Caco-2 (cell line): ENCODE measurements at places on chromosomes 3 and 15. TPM values are rescaled to one million over a fixed set of nuclear protein-coding genes. Genes with fewer than 3 reads are reported as not detected.

- no peak overlapping the region for H3K4me3 ChIP-seq
- H3K36me3 ChIP-seq = no peaks in the 10 kb centered on the region
- DNase-seq = no peak
- no peaks in the 10 kb centered on the region for H3K4me1 ChIP-seq
- no peak overlapping the region for H3K27ac ChIP-seq
These were observed 55.1 kb downstream of the CD47 start for GRCh38 chr3:108035751-108036150.

- H3K27me3 ChIP-seq = peaks cover 3% of the 10 kb centered on the region
- H3K4me3 ChIP-seq = no peak overlapping the region
- DNase-seq = no peak
- no peaks in the 10 kb centered on the region for H3K36me3 ChIP-seq
These were observed 1.9 kb downstream of the SYN2 start for GRCh38 chr3:12005951-12006625.

The CCR8 gene
- not detected in 2 replicates for total RNA-seq

- no peaks in the 10 kb centered on the region for H3K27me3 ChIP-seq
- no peak for DNase-seq
- H3K4me3 ChIP-seq = no peak overlapping the region
- no peaks in the 10 kb centered on the region for H3K4me1 ChIP-seq
- H3K27ac ChIP-seq = no peak overlapping the region
These were observed 17.5 kb upstream of the ALPK3 start for GRCh38 chr15:84799511-84800187.

The MYD88 gene
- 21.2 and 22.3 TPM in 2 replicates for total RNA-seq

DNA sequence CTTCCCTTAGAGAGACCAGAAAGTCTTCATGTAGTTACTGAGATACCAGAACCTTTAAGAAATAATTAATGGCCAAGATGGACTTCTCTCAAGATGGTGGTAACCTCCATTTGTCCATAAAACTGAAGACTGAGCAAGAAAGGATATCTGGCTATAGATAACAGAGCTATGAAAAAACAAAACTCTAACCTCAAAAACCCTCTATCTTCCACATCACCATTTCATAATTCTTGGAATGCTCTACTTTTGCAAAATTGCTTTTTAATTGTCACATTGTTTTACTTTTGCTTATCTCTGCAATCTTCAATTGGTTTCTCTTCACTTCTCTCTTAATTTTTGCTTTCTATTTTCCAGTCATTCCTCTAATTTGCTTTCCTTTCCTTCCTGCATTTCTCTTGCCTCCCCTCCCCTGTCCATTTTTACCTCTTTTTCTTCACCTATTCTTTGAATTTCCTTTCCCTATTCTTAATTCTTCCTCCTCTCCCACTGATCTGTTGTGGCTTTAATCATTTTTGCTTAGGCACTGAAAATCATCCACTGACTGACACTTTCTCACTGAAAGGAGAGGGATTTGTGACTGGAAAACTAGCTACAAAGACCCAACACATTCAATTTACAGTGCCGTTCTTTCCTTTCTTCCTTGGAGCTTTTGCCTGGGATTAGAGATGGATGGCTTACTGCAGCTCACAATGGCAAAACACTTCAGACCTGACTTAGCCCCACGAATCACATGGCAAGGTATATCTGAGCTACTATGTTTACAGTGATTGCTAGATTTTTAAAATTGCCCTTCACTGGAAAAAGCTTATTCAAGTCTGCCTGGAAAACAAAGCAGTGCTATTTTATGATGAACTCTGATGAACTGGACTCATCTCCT lies 242.8 kb downstream of the CHST2 start:
- no peaks in the 10 kb centered on the region for H3K27me3 ChIP-seq
- H3K4me3 ChIP-seq = no peak overlapping the region
- no peak for DNase-seq
- H3K4me1 ChIP-seq = no peaks in the 10 kb centered on the region
- no peaks in the 10 kb centered on the region for H3K36me3 ChIP-seq

DNA sequence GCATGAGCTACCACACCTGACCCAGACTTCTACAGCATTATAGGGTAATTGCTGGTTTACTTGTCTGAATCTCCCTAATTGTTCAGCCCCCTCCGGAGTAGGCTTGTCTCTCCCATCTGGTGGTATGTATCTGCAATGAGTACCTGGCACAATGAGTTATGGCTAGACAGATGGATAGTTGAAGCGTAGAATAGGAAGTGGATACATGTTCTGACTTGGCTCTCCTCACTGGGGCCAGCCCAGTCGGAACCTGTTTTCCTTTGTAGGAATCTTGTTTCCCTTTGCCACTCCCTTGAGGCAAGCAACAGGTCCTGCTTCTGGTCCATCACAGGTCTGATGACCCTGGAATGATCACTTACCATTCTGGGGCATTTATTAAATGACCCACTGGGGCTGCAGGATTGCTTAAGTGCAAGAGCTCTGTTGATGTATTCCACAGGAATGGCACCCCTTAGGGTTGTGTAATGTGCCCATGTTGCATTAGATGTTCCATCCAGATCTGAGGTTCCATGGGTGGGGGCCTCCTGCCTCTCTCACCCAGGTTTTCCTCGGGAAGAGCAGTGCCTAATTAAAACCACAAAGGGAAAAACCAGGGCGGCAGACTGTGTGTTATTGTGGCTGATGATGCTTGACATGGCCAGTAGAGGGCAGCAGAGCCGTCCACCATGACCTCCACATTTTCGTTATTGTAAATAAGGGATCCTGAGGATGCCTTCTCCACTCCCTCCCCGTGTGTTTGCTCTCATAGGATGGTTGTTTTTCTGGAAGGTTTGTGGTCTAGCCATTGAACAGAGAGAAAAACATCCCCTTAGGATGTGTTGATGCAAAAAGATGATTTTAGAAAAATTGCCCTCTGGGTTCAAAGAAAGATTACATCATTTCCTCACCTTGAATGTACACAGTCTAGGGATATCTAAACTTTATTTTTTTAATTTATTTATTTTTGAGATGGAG lies 58.0 kb downstream of the CMTM8 start:
- H3K27me3 ChIP-seq = no peaks in the 10 kb centered on the region
- peaks cover 47% of the 10 kb centered on the region for H3K4me1 ChIP-seq
- no peak overlapping the region for H3K4me3 ChIP-seq
- peak overlapping the region; percentile 33 for H3K27ac ChIP-seq
- no peaks in the 10 kb centered on the region for H3K36me3 ChIP-seq

GRCh38 chr3:47423548-47424145 lies 42.8 kb downstream of the PTPN23 start:
- H3K36me3 ChIP-seq = peaks cover 16% of the 10 kb centered on the region
- H3K27ac ChIP-seq = no peak overlapping the region
- no peak for DNase-seq
- no peaks in the 10 kb centered on the region for H3K27me3 ChIP-seq
- no peak overlapping the region for H3K4me3 ChIP-seq

DNA sequence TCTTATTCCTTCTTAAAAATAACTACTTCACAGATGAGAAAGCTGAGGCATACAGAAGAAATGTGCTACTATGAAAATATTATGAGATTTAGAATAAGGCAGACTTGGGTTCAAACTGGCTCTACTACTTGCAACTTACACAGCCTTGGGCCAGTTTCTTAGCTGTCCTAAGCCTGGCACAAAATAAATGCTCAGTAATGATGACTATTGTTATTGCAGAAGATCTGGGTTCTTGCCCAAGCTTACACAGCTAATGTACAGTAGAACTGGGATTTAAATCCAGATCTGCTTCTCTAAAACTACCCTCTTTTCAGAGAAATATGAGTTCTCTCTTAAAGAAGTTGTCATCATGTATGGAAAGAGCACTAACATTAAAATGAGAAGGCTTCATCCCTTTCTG lies 228.2 kb upstream of the TPRG1 start:
- DNase-seq = no peak
- no peaks in the 10 kb centered on the region for H3K27me3 ChIP-seq
- no peaks in the 10 kb centered on the region for H3K36me3 ChIP-seq
- H3K4me3 ChIP-seq = no peak overlapping the region

The EFHB gene
- 0.39 and 1.4 TPM in 2 replicates for total RNA-seq

GRCh38 chr3:30658328-30659052 lies 52.1 kb downstream of the TGFBR2 start:
- peaks cover 49% of the 10 kb centered on the region for H3K4me1 ChIP-seq
- H3K36me3 ChIP-seq = peaks cover 8% of the 10 kb centered on the region
- peak overlapping the region; percentile 46 for H3K27ac ChIP-seq
- no peak for DNase-seq
- no peak overlapping the region for H3K4me3 ChIP-seq

The MINAR1 gene
- total RNA-seq = 0.34 and 0.49 TPM in 2 replicates

GRCh38 chr3:11045536-11045935 lies 53.0 kb downstream of the SLC6A1 start:
- H3K4me1 ChIP-seq = no peaks in the 10 kb centered on the region
- no peaks in the 10 kb centered on the region for H3K36me3 ChIP-seq
- no peak for DNase-seq
- H3K4me3 ChIP-seq = no peak overlapping the region
- no peaks in the 10 kb centered on the region for H3K27me3 ChIP-seq

DNA sequence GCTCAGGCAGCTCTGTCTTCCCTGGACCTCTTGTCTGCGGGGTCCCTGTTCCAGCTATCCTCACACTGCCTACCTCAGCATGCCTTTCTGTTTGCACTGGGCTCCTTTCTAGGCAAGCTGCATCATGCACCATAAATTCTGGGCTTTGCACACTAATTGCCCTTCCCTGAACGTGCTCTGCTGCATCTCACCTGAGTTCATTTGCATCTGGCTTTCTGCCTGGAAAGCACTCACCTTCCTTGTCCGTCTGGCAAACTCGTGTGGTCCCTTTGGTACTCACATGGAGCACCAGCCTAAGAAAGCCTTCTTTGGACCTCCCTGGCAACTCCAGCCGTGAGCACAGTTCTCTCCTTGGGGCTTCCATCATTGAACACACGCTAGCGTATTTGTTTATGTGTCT lies 365.6 kb downstream of the SV2B start:
- no peak overlapping the region for H3K4me3 ChIP-seq
- no peaks in the 10 kb centered on the region for H3K4me1 ChIP-seq
- H3K36me3 ChIP-seq = no peaks in the 10 kb centered on the region
- no peak overlapping the region for H3K27ac ChIP-seq

DNA sequence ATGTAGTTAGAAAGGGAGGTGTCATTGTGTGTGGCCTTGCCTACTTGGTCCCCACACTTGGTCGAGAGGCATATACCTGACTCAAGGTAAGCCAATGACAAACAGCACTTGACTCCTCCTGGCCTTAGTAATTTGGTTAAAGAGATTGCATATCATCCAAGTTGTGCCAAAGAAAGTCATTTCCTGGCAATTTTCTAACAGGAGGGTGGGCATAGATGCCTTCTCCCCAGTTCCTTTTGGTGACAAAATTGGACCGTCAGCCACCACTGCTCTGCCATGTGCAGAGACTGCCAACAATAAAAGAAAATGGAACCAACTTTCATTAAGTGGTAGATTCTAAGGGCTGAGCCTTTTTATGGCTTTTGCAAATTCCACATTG lies 7.9 kb upstream of the LEKR1 start:
- H3K36me3 ChIP-seq = no peaks in the 10 kb centered on the region
- no peaks in the 10 kb centered on the region for H3K27me3 ChIP-seq
- H3K27ac ChIP-seq = peak overlapping the region; percentile 91
- no peak overlapping the region for H3K4me3 ChIP-seq

DNA sequence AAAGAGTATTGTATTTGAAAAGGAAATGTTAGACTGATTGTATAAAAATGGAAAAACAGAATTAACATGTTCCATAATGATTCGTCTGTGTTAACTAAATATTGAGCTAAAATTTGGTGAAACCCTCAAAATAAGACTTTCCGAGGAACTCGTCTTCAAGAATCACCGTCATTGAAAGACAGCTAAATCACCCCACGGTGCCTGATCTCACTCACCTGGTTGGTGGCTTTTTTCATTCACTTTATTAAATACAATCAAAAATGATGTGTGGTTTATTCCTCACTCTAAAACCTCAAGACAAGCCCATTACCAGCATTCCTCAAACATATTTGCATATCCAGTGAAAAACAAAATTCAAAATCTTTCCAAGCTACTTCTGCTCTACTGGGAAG lies 153.9 kb downstream of the FOXP1 start:
- no peaks in the 10 kb centered on the region; the same call in 1 of the 2 replicates for H3K4me1 ChIP-seq
- H3K4me3 ChIP-seq = no peak overlapping the region
- H3K27ac ChIP-seq = no peak overlapping the region
- H3K27me3 ChIP-seq = no peaks in the 10 kb centered on the region

GRCh38 chr3:14861446-14862302 lies 42.9 kb downstream of the FGD5 start:
- H3K27ac ChIP-seq = no peak overlapping the region
- H3K4me3 ChIP-seq = no peak overlapping the region
- no peak for DNase-seq
- no peaks in the 10 kb centered on the region for H3K4me1 ChIP-seq
- H3K27me3 ChIP-seq = no peaks in the 10 kb centered on the region; the same call in none of the 2 replicates

DNA sequence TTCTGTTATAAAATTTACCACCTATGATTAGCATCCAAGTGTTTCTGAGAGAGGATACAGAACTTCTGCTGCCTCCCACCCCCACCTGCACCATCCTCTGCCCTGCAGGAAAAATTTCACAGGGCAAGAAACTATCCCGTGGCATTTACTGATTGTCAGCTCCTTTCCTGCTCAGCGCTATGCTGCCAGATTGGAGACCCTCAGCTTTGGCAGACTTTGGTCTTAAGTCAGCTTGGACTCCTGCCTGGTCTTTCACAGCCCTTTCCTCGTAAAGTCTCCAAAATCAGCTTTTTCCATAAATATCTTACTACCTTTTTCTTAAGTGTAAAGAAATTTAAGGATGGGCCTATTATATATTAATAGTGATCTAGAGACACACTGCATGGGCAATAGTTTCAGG lies 239.9 kb upstream of the ADAMTS9 start:
- no peak overlapping the region for H3K4me3 ChIP-seq
- no peak for DNase-seq
- no peaks in the 10 kb centered on the region; the same call in 1 of the 2 replicates for H3K36me3 ChIP-seq
- H3K27me3 ChIP-seq = no peaks in the 10 kb centered on the region

The NEK11 gene
- total RNA-seq = 3.9 and 4.4 TPM in 2 replicates

The ENTPD3 gene
- total RNA-seq = not detected in 2 replicates

The AQP9 gene
- not detected in 2 replicates for total RNA-seq

The ADAMTS17 gene
- total RNA-seq = 1.5 and 2.0 TPM in 2 replicates

The GABRR3 gene
- not detected in 2 replicates for total RNA-seq

DNA sequence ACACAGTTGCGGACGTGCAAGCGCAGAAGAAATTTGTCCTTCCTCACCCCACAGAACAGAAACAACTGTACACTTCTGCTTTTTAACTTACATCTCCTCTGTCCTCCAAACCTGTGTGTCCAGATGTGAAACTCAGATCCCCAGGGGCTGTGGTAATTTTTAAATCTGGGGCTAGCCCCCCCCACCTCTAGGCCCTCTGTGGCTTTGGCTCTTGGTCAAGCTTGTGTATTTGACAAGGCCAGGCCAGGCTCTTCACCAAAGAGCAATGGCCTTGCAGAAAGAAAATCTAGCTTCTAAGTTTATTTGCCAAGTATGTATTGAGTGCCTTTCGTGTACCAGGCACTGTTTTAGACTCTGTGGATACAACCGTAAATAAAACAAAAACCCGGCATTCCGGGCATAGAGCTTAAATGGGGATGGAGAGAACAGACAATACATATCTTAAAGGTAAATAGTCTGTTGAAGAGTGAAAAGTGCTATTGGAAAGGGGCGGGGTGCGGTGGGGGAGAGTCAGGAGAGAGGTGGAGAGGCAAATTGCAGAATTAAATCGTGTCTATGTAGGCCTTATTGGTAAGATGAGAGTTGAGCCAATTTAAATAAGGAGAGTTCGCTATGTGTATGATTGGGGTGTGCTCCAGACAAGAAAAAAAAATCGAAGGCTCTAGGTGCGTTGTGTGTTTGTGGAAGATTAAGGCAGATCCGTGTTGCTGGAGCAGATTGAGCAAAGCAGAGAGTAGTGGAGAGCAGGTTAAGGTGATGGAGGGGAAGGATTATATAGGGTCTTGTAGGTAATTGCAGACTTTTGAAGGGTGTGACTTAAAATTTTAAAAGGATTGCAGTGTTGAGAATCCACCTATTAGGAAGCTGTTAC lies 781 bp upstream of the DPH6 start:
- H3K27ac ChIP-seq = peak overlapping the region; percentile 96
- H3K4me3 ChIP-seq = peak overlapping the region; percentile 48
- H3K27me3 ChIP-seq = no peaks in the 10 kb centered on the region
- DNase-seq = no peak
- peaks cover 6% of the 10 kb centered on the region; the same call in 1 of the 2 replicates for H3K4me1 ChIP-seq
